ENCODE measurements at places on chromosomes 5 and 9.

- DNase-seq: no peak
Observed at GRCh38 chr9:81893929-81894328, 34.3 kb upstream of the SPATA31D4 start.

DNA sequence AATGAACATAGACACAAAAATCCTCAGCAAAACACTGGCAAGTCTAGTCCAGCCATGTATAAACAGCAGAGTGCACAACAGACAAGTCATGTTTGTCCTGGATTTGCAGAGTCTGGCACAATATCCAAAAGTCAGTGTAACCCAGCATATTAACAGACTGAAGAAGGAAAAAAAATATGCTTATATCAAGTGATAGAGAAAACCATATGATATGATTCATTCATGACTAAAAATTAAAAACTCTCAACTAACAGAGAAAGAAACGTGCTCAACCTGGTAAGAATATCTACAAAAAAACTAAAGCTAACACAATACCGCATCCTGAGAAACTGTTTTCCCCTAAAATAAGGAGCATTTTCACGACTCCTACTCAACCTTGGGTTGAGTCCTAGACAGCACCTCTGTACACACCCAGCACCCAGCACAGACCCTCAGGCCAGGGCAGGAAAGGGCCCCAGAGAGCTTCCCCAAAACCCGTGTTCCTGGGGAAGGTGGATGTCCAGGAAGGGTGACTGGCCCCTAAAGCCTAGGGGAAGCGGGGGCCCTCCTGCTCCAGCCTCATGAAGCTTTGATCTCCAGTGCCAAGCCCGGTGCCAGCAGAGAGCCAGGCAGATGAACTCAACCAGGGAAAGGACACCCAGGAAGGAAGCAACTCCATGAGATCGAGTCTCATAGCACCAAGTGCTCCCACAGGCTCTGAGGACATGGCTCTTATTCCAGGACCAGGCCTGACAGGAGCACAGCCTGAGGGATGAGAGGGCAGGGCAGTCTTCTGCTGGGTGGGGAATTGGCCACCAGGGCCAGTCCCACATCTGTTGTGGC, 38.9 kb downstream of the ADAMTS2 start:
- DNase-seq: no peak

DNA sequence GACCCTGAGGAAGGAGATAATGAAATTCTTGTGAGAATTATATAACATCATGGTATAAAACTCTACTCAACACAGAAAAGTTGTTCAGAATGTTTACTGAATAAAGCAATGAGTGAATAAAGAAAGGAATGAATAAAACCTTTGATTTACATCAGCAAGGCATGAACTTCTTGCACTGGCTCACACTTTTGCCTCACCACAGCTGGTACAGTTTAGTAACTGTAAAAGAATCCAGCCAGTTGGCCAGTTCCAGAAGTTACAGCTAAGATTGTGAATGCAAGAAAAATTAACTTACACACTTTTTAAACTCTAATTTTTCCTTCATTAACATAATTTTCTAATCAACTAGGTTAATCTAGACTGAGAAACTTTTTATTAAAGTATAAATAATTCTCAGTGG, 490.9 kb downstream of the NFIB start:
- DNase-seq: no peak

DNA sequence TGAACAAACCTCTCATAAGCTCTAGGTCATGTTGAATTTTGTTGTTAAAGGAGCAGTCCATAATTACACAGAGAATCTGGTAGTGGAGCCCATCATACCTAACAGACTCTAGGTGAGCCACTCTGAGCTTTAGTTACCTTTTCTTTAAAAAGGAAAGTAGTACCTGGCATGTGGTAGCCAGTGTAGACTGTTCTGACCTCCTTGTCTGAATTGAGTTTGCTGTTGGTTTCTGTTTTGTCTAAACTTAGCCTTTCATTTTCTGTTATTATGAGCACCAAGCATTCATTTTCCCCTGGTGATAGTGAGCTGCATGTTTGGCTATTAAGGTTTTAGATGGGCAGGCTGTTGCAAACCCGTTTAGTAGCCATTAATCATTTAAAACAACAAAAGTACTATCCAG, 112.2 kb downstream of the MAST4 start:
- DNase-seq: peak; percentile 31

DNA sequence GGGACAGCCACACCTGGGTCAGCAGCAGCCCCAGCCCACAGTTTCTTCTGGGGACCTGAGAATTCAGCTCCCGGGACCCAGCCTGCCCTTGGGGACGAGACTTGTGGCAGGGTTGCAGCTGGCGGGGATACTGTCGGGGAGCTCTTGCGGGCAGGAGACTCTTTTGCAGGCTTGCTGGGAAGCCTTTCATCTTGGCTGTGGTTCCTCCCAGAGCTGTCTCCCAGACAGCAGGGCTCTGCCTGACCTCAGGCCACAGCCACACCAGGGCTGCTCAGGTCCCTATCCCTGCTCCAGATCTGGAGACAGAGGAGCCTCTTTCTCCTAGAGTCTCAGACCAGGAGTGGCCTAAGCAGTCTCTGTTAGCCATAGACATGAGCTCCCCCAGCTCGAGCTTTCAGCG, 4.7 kb upstream of the MYMK start:
- no peak for DNase-seq

DNA sequence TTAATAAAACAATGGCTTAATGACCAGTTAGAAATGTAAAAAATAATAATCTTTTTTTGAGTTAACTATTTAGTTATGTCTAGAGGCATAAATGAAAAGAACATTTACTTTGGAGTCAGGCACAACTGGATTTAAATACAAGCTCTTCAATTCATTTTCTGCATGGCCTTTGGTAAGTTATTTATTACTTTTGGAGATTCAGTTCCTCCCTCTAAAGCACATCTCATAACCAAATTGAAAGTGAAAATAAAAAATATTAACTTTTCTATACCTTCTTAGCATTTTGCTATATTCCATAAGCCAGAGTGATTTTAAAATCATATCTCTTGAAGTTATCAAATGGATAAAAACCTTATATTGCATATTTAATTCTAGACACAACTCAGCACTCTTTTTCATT, 434.9 kb upstream of the SMARCA2 start:
- DNase-seq: no peak

GRCh38 chr9:130122456-130122855, 49.7 kb upstream of the NCS1 start:
- DNase-seq: peak; percentile 28

GRCh38 chr5:163407034-163407655, 30.2 kb upstream of the CCNG1 start:
- DNase-seq: peak; percentile 70

- no peak for DNase-seq
Observed at GRCh38 chr5:42870882-42871418, 59.3 kb upstream of the SELENOP start.

DNA sequence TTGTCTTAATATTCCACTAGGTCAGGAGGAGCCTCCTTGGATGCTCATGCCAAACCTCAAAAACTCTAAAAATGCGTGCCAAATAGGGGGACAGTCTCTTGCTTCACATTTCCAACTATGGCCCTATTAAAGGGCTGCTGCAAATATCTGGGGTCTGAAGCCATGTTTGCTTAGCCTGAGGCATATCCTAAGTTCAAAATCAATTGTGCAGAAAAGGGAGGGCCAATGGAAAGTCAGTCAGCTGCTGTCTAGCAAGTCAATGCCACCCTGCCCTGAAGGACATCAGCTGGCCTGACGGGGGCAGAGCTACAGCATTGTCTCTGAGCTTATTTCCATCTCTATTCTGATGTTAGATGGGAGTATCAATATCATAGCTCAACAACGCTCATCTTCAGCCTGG, 93.6 kb downstream of the SH3TC2 start:
- DNase-seq: no peak

GRCh38 chr5:176537554-176538229, 490 bp upstream of the RNF44 start:
- peak; percentile 99 for DNase-seq

- DNase-seq: no peak
Observed at GRCh38 chr5:57450991-57451876, 31.4 kb downstream of the ACTBL2 start.

GRCh38 chr9:112755675-112756074, 5.1 kb downstream of the SNX30 start:
- no peak for DNase-seq

DNA sequence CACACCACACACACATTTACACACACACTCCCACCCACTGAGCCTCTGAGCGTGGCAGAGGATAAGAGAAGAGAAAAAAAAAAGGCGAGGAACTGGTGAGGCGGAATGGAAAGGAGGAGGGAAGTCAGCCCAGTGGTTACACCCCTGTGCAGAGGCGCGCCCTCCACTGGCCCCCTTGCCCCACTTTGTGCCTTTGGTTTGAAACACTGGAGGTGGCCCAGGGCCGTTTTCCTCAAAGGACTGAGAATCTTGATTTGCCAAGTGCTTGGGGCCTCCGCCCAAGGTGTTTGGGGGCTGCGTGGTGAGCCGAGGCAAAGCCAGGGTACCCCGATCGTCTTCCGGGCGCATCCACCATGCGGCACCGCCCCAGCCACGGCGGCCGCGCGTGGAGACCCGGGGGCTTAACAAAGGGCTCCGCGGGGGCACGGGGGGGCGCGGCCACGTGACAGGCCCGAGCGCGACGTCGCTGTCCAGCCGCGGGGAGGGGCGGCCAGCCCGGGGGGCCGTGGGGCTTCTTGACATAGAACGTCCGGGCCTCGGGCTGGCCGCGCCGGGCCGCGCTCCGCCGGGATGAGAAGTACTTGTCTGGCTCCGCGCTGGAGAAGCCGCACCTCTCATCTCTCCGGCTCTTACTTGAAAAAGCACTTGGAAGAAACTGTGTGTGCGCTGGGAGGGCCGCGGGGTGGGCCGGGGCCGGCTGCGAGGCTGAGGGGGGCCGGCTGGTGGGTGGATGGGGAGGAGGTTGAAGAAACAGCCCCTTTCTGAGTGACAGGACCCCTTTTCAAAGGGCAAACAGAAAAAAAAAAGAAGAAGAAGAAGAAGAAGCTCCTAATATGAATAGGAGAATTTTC, 21.0 kb downstream of the NR2F1 start:
- DNase-seq: no peak

- DNase-seq: no peak
Observed at GRCh38 chr9:89972535-89972934, 367.7 kb downstream of the GADD45G start.

- no peak for DNase-seq
Observed at GRCh38 chr5:40210694-40211093, 469.0 kb upstream of the PTGER4 start.

- no peak for DNase-seq
Observed at GRCh38 chr9:78189461-78189860, 46.4 kb upstream of the CEP78 start.

GRCh38 chr9:81379655-81380054, 309.7 kb downstream of the TLE1 start:
- no peak for DNase-seq

- no peak for DNase-seq
Observed at GRCh38 chr9:9560382-9561035, 1052.3 kb downstream of the PTPRD start.

GRCh38 chr5:123089914-123090660, 1.0 kb downstream of the PRDM6 start:
- DNase-seq: peak; percentile 36

DNA sequence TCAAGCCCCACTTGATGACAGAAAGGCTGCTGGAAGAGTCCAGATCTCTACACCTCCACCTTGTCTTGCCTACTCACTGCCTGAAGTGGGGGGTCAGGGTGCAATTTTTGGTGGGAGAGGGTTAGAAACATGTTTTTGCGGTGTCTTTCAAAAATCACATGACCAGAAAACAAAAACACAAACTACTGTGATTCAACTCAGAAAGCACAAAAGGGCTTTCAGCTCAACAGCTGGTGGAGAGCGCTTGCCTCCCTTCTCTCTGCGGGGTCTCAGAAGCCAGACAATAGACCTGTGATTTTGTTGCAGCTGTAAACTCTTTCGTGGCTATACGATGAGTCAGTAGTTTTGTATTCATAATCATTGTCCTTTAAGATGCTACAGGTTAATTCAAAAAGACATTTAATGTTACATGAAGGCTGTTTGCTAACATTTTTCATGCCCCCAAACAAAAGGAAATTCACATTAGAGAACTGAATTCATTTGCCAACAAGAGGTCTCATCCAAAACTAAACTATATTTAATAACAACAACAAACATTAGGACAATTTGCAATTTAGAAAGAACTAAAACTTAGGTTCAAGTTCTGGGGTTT, 172.6 kb upstream of the RAI14 start:
- no peak for DNase-seq

DNA sequence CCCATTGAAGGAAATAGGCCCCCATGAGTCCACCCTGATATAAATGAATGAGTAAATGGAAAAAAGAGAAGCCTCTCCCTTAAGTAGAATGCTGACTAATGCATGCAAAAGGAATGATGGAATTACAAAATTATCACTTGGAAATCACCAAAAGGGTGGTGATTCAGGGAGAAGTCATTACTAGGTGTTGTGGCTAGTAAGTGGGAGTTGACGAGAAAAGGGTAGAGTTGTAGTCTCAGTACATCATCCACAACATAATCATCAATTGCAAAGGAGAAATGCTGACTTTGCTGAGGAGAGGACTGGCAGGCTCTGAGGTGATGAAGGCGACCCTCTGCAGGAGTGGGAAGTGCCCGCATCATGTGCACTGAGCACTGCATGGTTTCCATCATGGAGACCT, 201.5 kb upstream of the S1PR3 start:
- no peak for DNase-seq

DNA sequence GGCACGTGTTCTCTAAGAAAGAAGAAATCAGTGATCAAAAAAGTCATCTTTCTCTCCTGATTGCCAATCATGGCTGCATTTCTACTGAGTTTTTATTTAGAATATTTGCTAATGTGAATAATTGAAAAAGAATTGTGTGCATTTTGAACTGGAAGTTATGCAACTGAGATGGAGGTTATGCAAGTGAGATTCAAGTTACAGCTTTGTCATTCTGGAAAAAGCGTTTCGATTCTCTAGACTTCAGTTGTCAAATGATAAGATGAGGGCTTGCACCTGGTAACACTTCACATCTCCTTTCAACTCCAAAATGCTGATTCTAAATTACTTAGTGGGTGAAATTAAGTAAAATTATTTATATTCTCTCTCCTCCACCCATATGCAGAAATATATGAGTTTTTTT, 36.4 kb downstream of the C6 start:
- no peak for DNase-seq

GRCh38 chr9:104950838-104951237, 22.9 kb upstream of the ABCA1 start:
- DNase-seq: no peak

DNA sequence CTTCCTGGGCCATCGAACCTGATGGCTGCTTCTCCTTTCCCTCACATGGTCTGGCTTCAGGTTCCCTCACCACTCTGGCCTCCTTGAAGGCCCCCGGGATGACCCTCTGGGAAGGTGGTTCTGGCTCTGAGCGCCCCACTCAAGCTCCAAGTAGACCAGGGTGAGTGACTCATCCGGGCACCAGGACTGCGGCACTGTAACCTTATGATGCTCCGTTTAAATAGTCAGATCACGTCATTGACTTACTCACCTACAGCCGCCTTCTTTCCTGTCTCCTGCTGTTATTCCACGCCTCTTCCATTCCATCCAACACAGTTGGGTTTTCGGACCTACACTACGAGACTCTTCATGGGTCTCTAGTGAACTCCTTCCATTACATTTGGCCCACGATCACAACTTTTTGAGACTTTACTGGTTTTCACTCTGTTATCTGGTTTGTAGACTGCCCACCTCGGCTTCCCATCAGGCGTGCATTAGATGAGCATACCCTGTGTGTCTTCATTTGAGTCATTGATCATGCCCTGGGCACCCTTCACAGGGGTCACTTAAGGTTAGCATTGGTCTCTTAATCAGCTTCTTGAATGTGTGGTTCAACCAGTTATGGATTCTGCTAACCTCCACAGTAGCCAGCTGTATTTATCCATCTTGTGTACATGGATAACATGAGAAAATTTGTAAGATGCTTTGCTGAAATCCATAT, 138.8 kb upstream of the LMX1B start:
- no peak for DNase-seq

- DNase-seq: no peak
Observed at GRCh38 chr5:32612134-32612888, 27.0 kb downstream of the SUB1 start.
